ENCODE measurements at places on chromosomes 3 and 15. TPM values are rescaled to one million over a fixed set of nuclear protein-coding genes. Genes with fewer than 3 reads are reported as not detected.
A peak's percentile ranks its signal among the peaks of the same experiment; 100 is the strongest.

GRCh38 chr3:23000371-23000770 is 202.8 kb upstream of the UBE2E2 start:
- DNase-seq, result peak; percentile 37

GRCh38 chr3:126107957-126108675 is 24.2 kb upstream of the SLC41A3 start:
- no peak for DNase-seq

GRCh38 chr3:29731050-29731449 is 450.2 kb downstream of the RBMS3 start:
- no peak for DNase-seq

DNA sequence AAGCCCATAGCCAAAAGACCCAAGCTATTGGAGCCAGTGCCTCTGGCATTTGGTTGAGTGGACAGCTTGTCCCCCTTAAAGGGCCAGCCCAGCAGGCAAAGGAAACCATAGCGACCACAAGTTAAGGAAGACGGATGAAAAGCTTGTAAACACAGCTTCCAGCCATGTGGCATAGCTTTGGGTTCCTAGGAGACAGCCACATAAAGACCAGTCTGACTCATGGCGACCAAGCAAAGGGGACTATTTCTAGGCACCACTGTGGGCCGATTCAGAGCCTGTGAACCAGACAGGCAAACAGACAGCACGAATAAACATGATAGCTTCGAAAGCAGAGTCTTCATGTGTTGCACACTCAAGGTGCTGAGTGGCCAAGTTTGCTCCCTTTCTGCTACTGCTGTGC is 30.5 kb upstream of the SRGAP3 start:
- DNase-seq, result no peak

Gene MUC13
- polyA plus RNA-seq, result 0.83 TPM

DNA sequence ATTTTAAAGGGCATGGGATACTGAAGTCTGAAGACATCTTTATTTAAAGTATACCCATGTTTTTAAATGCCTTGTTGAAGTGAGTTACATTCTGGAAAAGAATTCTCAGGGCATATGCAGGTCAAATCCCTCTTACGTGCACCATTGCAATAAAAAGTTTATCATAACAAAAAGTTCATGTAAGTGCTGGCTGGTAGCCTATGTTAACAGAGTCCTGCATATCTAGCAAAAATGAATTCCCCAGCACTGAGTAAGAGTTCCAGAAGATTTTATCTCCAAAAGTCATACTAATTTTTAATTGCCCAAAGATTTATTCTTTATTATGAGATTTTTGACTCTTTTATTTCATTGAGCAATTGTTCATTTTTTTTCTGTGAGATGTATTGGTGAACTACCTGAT is 104.7 kb upstream of the ROBO1 start:
- no peak for DNase-seq

DNA sequence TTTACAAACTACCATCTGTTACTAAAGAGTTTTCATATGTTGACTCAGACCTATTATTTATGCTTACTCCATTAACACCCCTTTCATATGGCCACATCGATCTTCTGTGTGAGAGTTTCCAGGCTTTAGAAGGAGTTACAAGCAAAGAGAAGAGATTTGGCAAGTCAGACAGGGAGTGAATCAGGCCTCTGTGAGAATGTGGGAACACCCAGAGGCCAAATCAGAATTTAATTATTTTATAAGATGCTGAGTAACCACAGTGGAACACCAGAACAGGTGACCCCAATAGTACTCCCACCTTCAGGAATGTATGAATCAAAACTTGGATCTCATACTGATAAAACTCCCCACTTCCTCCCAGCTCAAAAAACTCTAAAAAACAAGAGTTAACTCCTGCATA is 42.0 kb downstream of the IFT57 start:
- no peak for DNase-seq

GRCh38 chr15:66783725-66784124 is 81.7 kb downstream of the SMAD6 start:
- no peak for DNase-seq

DNA sequence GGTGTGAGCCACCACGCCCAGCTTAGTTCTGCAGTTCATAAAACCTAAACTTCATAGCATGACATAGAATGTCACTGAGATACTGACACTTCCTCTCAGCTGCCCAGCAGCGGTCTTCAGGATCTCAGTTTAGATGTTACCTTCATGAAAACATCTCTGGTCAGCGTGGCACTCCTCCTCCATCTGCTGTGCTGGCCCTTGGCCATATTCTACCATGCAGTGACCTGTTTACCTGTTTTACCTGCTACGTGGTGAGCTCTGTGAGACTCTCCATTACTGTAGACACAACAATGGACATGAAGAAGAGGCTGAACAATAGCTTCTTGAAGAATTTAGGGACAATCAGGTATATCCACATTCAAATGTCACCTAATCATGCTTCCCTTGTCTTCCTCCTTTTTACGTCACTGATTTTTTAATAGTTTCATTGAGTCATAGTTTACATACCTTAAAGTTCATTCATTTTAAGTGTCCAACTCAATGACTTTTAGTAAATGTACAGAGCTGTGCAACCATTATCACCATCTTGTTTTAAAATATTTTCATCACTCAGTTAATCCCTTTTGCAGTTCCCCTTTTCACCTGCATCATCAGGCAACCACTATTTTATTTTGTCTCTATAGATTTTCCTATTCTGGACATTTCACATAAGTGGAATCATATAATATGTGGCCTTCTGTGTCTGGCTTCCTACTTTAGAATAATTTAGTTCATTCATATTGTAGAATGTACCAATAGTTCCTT is 32.2 kb upstream of the PTPN23 start:
- no peak for DNase-seq

GRCh38 chr3:68802111-68802870 is 130.1 kb downstream of the TAFA4 start:
- no peak for DNase-seq

DNA sequence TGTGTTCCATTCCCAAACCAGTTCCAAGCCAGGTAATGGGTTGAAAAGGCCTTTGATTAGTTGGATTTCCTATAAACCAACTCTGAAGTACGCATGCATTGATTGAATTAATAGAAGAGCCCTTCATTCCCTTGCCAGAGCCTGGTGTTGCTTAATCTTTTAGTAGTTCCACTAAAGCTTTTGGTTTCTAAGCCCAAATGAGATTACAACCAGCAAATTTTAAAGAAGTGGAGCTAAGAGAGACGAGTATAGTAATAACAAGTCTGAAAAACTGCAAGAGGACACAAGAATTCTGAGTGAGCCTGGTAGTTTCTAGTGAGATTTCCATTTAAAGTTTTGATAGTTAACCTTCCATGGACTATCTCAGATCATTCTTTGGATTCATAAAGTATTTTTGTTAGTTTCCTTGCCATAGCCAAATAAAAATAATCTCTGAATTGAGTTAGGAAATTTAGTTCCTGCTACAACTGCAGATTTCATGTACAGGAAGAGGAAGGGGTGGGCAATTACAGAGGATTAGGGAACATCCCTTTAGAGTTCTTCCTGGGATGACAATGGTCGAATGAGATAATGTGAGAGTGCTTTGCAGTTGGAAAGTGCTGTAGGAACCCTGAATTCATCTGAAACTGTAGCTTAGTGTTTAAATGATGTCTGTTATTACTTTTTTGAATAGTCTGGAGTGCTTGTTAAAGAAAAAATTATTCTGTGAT is 136.8 kb downstream of the FNDC3B start:
- no peak for DNase-seq

DNA sequence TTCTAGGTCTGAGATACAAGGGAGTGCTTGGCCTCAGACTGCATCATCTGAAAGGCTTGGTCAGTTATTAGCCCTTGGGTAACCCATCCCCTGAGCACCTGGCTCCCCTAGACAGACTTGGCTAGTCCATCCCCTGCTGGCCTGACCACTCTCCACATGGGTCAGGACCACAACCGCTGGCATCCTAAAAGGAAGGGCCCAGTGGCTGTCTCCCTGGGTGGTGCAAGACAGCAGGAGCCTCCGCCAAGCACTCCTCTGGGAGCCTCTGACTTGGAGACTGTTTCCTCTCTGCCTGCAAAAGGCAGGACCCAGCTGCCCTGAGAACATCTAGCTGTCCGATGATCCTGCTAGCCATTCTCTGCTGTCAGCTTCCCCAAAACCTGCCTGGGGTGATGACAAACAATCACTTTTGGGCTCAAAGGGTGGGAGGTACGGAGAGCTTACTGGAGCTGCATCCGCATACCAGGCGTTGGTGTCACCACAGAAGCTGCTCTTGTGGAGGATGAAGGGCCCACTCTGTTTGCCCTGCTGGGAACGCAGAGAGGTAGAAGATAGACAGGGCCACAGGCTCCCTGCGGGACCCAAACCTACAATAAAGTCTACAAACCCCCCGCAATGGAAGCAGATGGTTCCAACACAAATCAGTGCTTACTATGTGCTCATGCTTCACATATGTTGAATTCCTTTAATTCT is 108.0 kb upstream of the PRR20G start:
- DNase-seq, result no peak
